T-cell (primary cell): ENCODE measurements at places on chromosomes 6 and 20.

DNA sequence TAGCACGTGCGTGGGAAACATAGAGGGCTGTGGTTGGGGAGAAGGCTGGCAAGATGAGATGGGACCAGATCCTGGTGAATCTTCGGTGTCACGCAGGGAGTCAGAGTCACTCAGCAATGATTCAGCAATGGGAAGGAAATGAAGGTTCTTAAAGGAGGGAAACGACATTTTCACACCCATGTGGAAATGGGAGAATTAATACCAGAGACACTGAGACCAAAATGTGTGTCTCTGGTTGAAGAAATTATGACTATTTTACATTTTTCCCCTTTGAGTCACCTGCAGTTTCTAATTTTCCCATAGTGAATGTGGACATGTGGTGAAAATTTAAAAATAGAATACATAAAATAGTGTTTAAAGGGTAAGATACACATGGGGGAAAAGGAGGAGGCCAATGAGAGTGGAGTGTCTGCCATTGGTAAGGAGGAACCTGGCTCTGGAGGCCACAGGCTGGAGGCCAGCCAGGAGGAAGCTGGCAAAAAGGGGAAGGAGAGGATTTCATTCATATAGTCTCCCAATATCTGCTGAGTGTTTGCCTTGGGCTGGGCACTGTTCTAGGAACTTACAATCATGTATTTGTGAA, 17.5 kb downstream of the NRN1 start:
- DNase-seq: no peak

DNA sequence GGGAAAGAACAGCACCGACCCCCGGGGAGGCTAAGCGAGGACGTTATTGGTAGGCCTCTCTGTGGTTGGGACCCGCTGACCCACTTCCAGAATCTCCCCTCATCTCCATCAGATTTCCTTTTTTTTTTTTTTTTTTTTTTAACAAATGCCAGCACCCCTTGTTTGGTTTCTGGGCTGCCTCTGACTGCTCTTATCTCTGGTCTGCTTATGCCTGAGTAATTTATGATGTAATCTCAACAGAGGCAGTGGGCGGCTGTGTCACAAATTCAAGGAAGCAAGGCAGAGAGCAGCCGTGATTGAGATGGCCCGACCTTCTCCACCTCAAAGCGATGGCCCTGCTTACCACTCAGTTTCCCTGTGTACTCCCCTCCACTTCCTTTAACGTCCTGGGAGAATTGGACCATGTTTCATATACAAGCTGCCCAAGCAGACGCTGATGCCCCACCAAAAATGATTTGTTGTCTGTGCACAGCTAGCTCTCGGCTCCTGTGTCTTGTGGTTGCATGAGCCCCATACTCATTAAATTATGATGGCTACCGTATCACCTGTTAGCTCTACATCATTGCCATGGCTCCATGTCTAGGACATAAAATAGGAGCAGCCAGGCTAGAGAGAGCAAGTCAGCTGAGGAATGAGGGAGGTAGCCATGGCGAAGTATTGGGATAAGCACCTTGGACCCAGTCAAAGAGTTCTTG, 98.1 kb downstream of the ZNF217 start:
- DNase-seq: no peak

DNA sequence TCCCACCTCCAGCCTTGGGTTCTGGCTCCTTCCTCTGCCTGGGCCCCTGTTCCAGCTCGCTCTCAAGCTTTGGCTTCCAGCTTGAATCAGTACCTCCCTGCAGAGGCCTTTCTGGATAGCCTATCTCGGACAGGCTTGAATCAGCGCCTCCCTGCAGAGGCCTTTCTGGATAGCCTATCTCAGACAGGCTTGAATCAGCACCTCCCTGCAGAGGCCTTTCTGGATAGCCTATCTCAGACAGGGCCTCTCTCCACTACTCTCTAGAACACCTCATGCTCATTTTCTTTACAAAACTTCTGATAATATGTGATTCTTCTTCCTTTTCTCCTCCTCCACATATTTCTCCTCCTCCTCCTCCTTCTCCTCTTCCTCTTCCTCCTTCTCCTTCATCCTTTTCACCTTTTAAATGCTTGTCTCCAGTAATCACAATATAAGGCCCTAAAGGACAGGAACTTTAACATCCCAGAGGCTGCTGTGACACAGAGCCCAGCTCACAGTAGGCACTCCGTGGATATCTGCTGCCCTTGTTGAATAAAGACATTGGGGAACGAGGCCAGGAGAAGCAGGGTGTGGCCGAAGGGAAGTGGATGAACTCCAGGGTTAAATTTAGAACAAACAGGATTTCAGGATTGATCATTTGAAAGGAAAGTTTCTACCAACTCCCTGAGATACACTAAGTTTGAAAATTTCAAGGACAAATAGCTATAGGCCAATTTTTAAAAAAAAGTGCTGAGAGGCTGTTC, 9.3 kb upstream of the RPS6KA2 start:
- DNase-seq: no peak

GRCh38 chr6:25997921-25998320, 35.3 kb downstream of the TRIM38 start:
- no peak for DNase-seq

GRCh38 chr6:84026721-84027164, 6.8 kb upstream of the MRAP2 start:
- no peak for DNase-seq

DNA sequence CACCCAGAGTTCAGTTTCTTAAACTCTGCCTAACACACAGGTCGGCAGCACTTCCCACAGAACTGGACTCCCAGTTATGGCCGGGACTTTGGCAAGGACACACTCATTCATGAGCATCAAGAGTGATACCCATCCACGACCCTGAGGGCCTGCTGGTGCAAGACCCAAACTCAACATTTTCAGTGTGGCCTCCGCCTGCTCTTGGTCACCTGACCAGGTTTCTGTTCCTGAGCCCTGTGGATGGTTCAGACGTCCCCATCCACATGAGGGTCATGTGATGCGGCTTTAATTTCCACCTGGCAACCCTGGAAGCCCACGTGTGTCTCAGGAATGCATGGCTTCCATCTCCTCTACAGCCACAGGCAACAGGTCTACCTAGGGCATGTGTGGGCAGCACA, 245.3 kb downstream of the DLL1 start:
- DNase-seq: no peak

- DNase-seq: no peak
Measured at GRCh38 chr20:2299301-2299700, 3.5 kb downstream of the TGM3 start.

- no peak for DNase-seq
Measured at GRCh38 chr6:10586302-10586701, 65.2 kb downstream of the GCNT2 start.

DNA sequence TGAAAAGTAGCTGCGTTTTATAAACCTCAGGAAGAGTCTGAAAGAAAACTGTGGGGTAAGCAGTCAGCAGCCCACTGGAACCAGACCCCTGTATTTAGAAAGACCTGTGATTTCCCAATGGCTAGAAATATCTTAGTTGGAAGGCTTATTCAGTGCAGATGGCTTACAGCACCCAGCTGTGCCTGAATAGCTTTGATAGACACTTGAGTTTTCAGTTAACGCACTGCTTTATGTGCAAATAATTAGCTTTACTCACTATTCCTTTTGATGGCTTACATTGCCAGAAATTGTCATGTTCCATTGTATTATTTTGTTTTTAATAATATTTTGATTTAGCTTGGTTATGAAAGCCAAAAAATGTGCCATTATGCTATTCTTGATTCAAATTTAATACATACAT, 465.3 kb upstream of the SYNCRIP start:
- DNase-seq: no peak

DNA sequence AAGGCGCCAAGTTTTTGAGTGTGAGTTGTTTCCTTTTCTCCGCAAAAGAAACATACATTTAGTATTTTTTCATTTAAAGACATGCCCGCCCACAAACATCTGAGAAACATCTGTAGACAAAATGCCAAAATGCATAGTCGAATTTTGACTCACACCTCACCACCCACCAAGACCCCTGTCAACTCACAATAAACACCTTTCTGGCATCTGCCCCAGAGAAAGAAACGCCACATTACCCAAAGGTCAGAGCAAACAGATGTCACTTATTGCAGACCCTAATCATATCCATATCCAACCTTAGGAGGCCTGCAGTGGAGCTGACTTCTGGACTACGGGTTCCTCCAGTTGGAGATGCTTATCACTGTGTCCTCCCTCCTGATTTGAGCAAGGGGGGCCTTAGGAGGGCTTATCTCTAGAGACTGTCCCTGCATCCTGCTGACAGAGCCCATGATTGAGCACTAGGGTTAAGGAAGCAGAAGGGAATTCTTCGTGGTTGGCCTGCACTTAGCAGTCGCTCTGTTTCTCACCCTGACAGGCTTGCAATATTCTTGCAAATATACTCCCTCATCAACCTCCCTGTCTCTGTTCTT, 90.5 kb upstream of the TBX18 start:
- DNase-seq: no peak

GRCh38 chr20:16785226-16785625, 37.1 kb downstream of the OTOR start:
- DNase-seq: no peak

DNA sequence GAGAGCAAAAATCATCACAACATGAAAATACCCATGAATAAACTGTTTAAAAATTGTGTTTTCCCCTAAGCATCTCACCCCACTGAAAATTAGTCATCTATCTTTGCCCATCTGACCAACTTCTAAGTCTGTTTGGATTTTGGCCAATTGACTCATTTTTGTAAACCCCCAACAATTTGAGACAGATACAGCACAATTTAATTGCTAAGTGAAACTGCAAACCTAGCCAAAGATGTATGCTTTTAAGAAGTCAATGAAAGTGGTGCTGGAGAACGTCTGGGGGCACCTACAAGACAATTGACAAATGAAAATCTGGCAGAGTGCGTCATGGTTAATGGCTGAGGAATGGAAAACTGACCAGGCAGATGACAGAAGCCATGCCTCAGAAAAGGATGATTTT, 30.9 kb upstream of the SLC24A3 start:
- no peak for DNase-seq

DNA sequence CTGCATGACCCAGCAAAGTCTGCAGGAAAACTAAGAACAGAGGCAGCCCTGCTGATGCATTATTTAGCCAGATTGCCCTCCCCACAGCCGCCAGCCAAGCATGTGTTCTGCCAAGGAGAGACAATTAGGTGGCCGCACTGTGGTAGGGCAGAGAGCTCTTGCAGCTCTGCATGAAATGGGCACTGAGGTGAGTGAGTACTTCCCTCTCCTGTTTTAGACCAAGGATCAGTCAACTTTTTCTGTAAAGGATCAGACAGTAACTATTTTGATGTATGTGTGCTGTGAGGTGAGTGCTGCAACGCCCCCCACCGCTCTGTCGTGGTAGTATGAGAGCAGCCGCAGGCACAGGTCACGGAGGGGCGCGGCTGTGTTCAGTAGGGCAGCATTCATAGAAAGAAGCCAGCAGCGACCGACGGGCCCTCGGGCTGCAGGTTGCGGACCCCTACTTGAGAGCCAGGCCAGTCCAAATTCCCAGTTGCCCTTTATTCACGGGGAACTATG, 23.8 kb upstream of the FAM50B start:
- no peak for DNase-seq

- no peak for DNase-seq
Measured at GRCh38 chr20:53124075-53124551, 152.0 kb downstream of the TSHZ2 start.

DNA sequence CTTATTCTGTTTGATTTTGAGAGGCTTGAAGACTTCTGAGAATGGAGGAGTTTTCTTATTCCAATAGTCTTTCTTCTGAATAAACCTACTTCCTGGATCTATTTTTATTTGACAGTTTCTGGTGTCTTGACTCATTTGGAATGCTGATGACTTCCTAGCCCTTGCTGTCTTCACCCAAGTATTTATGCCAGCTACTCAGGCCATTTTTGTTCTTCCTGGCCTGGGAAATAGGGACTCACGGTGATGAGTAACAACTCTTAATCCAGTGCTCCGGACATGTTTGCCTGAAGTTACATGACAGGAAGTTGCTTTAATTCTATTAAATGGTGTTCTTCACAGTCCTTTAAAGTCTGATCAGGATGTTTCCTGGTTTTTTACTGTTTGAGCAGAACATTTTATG, 272.1 kb upstream of the EYS start:
- DNase-seq: no peak

DNA sequence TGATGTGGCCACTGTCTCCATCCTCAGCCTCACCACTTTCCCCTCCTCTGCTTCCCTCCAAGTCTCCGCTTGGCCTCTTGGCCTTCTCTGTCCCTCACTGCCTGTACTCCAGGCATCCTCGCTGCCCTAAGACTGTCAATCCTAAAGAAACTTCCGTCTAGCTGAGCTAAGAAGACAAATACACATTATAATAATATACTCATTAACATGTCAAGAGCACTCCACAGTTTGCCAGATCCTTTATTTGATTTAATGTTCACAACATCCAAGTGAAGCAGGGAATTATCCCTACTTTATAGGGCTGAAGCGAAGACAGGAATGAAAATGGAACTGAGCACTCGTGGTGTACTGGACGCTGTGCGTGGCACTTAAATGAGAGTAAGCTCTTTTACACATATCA, 72.4 kb upstream of the SLC22A23 start:
- no peak for DNase-seq

- DNase-seq: no peak
Measured at GRCh38 chr6:55497694-55498093, 81.3 kb downstream of the HMGCLL1 start.

DNA sequence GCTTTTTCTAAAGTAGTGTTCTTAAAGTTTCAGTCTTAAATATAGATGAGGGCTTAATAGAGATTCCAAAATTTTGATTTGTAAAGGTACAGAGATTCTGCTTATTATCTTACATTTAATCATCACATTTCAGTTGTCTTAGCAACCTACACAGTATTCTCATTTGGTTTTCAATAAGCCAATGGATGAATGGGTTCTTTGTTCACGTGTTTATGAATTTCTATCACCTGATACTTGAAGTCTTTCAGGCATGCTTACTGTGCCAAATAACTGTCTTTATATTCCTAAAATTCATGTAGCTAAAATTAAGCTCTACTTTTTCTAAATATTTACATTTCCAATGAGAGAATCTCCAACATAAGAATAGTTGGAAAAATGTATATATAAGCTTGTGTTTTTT, 152.7 kb downstream of the EYA4 start:
- no peak for DNase-seq

DNA sequence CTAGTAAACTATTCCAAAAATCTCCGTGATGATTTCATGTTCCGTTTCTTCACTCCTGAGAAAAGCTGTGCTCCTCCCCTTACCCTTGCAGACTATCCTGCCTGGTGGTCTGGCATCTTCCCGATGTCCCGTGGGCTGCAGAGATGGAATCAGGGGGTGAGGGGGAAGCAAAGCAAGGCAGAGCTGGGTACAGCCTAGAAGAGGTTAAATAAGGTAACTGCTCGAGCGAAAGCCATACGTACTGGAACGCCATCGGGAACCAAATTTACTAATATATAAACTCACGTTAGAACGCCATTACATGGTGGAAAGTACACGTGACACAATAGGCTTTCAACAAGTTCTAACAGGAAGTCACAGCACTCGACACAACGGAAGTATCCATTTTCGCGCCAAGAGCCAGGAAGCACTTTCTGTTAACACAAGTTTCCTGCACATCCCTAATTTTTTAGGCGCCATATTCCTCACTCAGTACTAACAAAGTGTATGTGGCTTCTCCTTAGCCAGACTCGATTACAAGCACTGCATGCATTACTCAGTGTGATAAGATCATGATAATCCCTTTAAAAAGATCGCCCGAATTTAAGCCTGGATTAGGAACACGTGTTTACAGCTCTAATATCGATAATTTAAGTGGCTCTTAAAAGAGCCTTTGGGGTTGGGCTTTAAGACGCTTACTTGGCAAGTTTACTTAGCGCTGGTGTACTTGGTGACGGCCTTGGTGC, 101.6 kb upstream of the PRSS16 start:
- peak; percentile 67 for DNase-seq
